ENCODE measurements at places on chromosomes 7 and 10. TPM values are rescaled to one million over a fixed set of nuclear protein-coding genes. Genes with fewer than 3 reads are reported as not detected.
A peak's percentile ranks its signal among the peaks of the same experiment; 100 is the strongest.

- H3K27me3 ChIP-seq = no peaks in the 10 kb centered on the region
- no peak overlapping the region for H3K4me3 ChIP-seq
- H3K36me3 ChIP-seq = no peaks in the 10 kb centered on the region
- no peak for DNase-seq
These were observed 116.6 kb upstream of the FOXP2 start for GRCh38 chr7:114298011-114298410.

- no peaks in the 10 kb centered on the region for H3K27me3 ChIP-seq
- no peak overlapping the region for H3K4me3 ChIP-seq
- no peaks in the 10 kb centered on the region for H3K4me1 ChIP-seq
- no peaks in the 10 kb centered on the region for H3K36me3 ChIP-seq
These were observed 233.1 kb upstream of the KLF6 start for GRCh38 chr10:4018054-4018511.

DNA sequence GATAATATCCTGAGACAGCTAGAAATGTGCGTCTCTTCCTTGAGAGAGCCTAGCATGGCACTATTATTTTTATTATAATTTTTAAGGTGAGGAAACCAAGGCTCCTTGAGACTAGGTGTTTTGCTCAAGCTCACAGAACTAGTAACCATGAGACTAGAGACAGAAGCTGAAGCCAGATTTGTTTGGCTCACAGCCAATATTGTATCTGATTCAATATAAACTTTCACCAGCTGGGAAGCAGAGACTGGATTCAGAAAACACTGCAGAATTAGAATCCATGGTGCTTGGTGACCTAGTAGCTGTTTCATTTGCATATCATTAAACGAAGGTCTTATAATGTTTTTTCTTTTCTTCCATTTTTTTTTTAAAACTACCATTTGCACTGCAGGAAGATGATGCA lies 64.4 kb downstream of the DNAJB9 start:
- no peaks in the 10 kb centered on the region for H3K36me3 ChIP-seq
- peak; percentile 26 for DNase-seq
- H3K4me1 ChIP-seq = no peaks in the 10 kb centered on the region
- no peak overlapping the region for H3K27ac ChIP-seq
- H3K27me3 ChIP-seq = no peaks in the 10 kb centered on the region
- no peak overlapping the region for H3K4me3 ChIP-seq

GRCh38 chr7:51019191-51019844 lies 236.6 kb upstream of the GRB10 start:
- H3K4me1 ChIP-seq = no peaks in the 10 kb centered on the region
- no peak overlapping the region for H3K4me3 ChIP-seq
- no peaks in the 10 kb centered on the region for H3K27me3 ChIP-seq
- H3K36me3 ChIP-seq = no peaks in the 10 kb centered on the region

- H3K36me3 ChIP-seq = no peaks in the 10 kb centered on the region
- no peak for DNase-seq
- no peaks in the 10 kb centered on the region for H3K27me3 ChIP-seq
- H3K4me1 ChIP-seq = no peaks in the 10 kb centered on the region
- H3K27ac ChIP-seq = no peak overlapping the region
These were observed 132.9 kb downstream of the MBL2 start for GRCh38 chr10:52639652-52640051.

DNA sequence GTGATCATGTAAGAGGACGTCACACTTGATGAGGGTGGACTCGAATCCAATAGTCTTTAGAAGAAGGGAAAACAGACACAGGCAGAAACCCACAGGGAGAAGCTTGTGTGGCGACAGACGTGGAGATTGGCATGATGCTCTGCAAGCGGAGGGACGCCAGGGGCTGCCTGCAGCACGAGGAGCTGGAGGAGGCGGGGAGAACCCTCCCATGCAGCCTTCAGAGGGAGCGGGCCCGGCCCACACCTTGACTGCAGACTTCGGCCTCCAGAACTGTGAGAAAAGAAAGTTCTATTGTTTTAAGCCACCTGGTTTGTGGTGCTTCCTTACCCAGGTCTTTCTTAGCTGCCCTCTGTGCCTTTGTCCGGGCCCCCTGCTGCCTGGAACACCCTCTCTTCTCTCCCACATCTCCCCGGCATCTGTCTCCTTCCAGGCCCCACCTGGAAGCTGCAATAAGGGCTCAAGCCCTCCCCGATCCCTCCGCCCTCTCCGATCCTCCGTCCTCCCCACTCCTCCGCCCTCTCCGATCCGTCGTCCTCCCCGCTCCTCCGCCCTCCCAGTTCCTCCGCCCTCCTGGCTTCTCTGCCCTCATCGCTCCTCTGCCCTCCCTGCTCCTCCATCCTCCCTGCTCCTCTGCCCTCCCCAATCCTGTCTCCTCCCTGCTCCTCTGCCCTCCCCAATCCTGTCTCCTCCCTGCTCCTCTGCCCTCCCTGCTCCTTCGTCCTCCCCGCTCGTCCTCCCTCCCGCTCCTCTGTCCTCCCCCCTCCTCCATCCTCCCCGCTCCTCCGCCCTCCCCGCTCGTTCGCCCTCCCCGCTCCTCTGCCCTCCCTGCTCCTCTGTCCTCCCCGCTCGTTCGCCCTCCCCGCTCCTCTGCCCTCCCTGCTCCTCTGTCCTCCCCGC lies 17.4 kb upstream of the PRKAG2 start:
- no peak overlapping the region for H3K27ac ChIP-seq
- H3K4me1 ChIP-seq = no peaks in the 10 kb centered on the region
- DNase-seq = no peak
- no peak overlapping the region for H3K4me3 ChIP-seq
- no peaks in the 10 kb centered on the region for H3K36me3 ChIP-seq

DNA sequence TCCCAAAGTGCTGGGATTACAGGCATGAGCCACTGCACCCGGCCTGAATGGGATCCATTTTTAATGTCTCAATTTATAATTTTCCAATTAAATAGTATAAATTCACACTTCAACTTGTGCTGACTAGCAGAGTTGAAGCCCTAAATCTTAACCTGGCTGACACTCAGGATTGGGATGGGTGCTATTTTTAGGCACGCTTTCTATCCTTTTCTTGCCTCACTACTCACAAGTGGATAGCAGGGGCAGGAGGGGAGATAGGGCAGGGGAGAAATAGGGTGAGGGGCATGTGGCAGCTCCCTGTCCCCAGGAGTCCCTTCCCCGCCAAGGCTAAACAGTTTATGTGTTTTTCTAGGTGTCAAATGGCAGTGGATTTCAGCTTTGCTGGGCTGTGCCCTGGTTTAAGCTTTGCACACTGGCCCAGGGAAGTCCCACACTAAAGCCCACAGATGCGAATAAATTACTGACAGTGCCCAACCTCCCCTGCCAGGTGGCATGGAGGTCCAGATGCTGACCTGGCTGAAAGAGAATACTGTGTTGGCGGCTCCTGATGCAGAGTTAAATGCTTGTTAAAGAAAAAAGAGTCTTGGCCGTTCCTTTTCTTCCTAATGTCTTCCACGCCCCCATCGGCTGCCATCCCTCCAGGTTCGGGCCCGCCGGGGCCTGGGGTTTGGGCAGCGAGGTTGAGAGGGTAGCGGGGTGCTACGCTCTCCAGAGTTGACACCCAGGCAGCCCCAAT lies 36.2 kb upstream of the EFCAB10 start:
- DNase-seq = no peak
- no peaks in the 10 kb centered on the region for H3K4me1 ChIP-seq
- H3K27ac ChIP-seq = no peak overlapping the region
- no peak overlapping the region for H3K4me3 ChIP-seq
- no peaks in the 10 kb centered on the region for H3K36me3 ChIP-seq
- H3K27me3 ChIP-seq = no peaks in the 10 kb centered on the region

GRCh38 chr10:43781480-43782361 lies 133.0 kb upstream of the ZNF32 start:
- no peaks in the 10 kb centered on the region for H3K36me3 ChIP-seq
- H3K4me1 ChIP-seq = no peaks in the 10 kb centered on the region
- H3K27ac ChIP-seq = no peak overlapping the region
- DNase-seq = peak; percentile 53
- H3K27me3 ChIP-seq = no peaks in the 10 kb centered on the region

- H3K4me3 ChIP-seq = no peak overlapping the region
- no peaks in the 10 kb centered on the region for H3K4me1 ChIP-seq
- no peak overlapping the region for H3K27ac ChIP-seq
- H3K27me3 ChIP-seq = no peaks in the 10 kb centered on the region
- no peak for DNase-seq
- H3K36me3 ChIP-seq = no peaks in the 10 kb centered on the region
These were observed 10.0 kb downstream of the AOC1 start for GRCh38 chr7:150862356-150862755.

FAM25C gene
- polyA plus RNA-seq = not detected

ADK gene
- polyA plus RNA-seq = 44.2 TPM

OR2A5 gene
- polyA plus RNA-seq = not detected

PROSER2 gene
- 1.2 TPM for polyA plus RNA-seq

EPC1 gene
- polyA plus RNA-seq = 22.7 TPM

HTR5A gene
- polyA plus RNA-seq = not detected

IMMP2L gene
- polyA plus RNA-seq = 6.9 TPM

Measured in fibroblast of lung (primary cell).